Thoracic aorta (tissue), 2 donors: ENCODE measurements at places on chromosomes 4 and X.

DNA sequence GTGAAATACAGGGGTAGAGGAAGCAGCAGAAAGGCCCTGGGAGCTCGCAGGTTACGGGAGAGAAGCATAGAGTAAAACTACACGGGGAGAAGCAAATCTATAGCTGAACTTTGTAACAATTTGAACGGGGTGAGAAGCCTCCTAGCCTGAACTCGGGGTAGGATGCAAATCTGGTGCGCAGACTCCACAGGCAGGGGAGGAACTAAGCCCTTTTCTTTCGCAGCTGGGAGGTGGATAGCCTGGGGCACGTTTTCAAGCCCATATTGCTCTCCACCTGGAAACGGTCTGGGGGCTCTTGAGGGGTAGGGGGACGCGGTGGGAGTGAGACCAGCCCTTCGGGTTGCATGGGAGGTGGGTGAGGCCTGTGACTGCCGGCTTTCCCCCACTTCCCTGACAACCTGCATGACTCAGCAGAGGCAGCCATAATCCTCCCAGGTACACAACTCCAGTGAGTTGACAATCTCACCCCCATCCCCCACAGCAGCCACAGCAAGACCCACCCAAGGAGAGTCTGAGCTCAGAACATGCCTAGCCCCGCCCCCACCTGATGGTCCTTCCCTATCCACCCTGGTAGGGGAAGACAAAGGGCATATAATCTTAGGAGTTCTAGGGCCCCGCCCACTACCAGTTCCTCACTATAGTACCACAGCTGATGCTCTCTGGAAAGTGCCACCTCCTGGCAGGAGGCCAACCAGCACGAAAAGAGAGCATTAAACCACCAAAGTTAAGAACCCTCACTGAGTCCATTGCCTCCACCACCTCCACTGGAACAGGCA lies 29.9 kb downstream of the SOWAHB start:
- H3K27me3 ChIP-seq = no peaks in the 10 kb centered on the region
- no peak for DNase-seq
- no peaks in the 10 kb centered on the region for H3K36me3 ChIP-seq
- H3K4me1 ChIP-seq = no peaks in the 10 kb centered on the region
- no peak overlapping the region for H3K27ac ChIP-seq

DNA sequence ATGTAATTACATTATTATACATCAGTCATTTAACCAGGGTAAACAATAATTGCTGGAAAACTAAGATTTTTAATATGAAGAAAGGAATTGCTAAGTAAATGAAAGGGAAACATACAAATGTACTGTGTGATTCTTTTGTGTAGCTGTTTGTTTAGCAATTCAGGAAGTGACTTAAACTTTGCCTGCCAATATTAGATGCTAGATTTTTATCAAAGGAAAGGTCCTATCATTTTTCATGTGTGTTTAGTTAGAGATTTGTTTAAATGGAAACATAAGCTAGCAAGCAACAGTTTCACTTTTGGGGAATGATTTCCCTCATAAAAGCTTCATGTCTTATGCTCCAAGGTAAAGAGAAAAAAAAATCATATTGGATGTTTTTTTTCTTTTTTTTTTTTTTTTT lies 95.1 kb upstream of the LIMCH1 start:
- H3K4me3 ChIP-seq = no peak overlapping the region
- H3K27ac ChIP-seq = no peak overlapping the region
- no peak for DNase-seq
- no peaks in the 10 kb centered on the region for H3K27me3 ChIP-seq

- H3K4me1 ChIP-seq = no peaks in the 10 kb centered on the region
- H3K27ac ChIP-seq = no peak overlapping the region
- no peak for DNase-seq
- no peaks in the 10 kb centered on the region for H3K27me3 ChIP-seq
- no peaks in the 10 kb centered on the region for H3K36me3 ChIP-seq
- no peak overlapping the region for H3K4me3 ChIP-seq
Observed at GRCh38 chrX:120224388-120224787, 26.2 kb upstream of the ZBTB33 start.

DNA sequence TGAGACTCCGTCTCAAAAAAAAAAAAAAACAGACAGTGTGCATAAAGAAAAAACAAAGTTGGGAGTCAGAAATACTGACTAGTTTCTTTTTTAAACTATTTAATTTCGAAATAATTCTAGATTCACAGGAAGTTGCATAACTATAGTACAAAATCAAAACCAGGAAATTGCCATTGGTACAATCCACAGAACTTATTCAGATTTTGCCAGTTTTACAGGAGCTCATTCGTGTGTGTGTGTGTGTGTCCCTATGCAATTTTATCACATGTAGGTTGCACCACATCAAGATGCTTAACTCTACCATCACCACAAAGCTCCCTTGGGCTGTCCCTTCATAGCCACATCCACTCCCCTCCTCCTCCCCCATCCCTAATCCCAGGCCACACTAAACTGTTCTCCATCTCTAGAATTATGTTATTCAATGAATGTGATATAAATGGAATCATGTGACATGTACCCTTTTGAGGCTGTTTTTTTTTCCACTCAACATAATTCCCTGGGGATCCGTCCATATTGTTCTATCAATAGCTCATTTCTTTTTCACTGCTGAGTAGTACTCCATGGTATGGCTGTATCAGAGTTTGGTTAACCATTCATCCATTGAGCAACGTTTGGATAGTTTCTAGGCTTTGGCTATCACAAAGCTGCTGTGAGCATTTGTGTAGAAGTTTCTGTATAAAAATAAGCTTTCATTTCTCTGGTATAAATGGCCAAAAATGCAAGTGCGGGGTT lies 16.3 kb upstream of the DDX3X start:
- no peak overlapping the region for H3K27ac ChIP-seq
- H3K36me3 ChIP-seq = no peaks in the 10 kb centered on the region
- H3K27me3 ChIP-seq = no peaks in the 10 kb centered on the region

DNA sequence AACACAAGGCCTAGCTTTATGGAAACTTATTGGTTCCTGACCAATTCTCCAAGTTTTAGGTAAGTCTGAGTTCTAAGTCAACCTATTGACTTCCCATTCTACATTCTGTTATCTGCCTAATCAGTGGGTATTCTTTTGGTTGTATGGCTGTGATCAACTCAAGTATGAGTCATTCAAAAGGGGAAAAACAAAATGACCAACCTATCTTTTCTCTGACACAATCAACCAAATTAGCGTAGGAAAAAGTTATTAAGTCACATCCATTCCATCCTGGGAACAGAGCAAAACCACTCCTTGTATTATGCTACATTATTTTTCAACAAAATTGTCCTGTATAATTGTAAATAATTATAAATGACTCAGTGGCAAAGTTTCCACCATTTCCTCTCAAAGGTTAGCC lies 136.2 kb downstream of the SHROOM4 start:
- H3K36me3 ChIP-seq = no peaks in the 10 kb centered on the region
- H3K27ac ChIP-seq = no peak overlapping the region
- no peaks in the 10 kb centered on the region for H3K4me1 ChIP-seq
- DNase-seq = no peak
- H3K4me3 ChIP-seq = no peak overlapping the region

DNA sequence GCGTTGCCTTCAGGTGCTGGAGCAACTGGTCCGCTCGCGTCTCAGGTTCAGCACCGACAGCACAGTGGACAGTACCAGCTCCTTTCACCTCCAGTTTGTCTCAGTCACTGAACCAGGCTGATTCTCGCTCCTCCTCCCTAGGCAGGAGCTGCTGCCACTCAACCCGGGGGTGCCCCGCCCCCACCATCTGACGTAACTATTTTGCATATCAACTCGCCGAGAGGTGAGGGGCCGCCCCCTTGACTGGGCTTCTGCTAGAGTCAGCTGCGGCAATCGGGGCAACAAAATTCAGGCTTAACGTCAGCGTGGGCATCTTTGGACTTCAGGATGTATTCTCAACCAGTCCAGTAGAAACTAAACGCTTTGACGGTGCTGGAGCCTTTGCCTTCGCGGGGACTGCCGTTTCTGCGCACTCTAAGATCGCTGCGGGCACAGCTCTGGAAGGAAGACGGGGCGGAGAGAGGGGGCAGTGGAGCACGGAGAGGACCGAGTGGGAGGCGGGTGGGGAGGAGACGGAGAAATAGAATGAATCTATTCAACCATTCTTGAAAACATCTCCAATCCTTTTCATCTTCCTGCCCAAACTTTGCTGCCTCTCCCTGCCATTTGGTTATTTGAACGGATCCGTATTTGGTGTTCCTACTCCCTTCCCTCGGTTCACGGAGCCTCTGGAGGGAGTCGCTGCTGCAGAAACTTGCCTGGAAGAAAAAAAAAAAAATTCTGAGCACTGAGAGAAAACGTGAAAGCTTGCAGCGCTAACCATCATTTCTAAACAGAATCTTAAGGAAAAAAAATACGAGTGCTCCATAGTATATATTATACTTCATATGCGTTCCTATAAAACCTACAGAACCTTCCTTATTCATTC lies at the start of gene FSTL5:
TSS of gene FSTL5 (minus strand) at position 109 of the 868 bp plus-strand sequence. CDS start 52,604 bp downstream, outside the sequence.
- no peaks in the 10 kb centered on the region for H3K4me1 ChIP-seq
- DNase-seq = peak; percentile 1
- H3K27ac ChIP-seq = no peak within 1 kb of the TSS
- H3K36me3 ChIP-seq = no peaks in the 10 kb centered on the region
- peak within 1 kb of the TSS; percentile 63 for H3K4me3 ChIP-seq
- H3K27me3 ChIP-seq = no peaks in the 10 kb centered on the region

- H3K27ac ChIP-seq = no peak overlapping the region
- H3K4me1 ChIP-seq = no peaks in the 10 kb centered on the region
- no peak overlapping the region for H3K4me3 ChIP-seq
- no peak for DNase-seq
- no peaks in the 10 kb centered on the region for H3K36me3 ChIP-seq
- H3K27me3 ChIP-seq = no peaks in the 10 kb centered on the region
Observed at GRCh38 chr4:19300213-19300612, 951.5 kb upstream of the SLIT2 start.

- no peak overlapping the region for H3K4me3 ChIP-seq
- no peak overlapping the region for H3K27ac ChIP-seq
- no peak for DNase-seq
- no peaks in the 10 kb centered on the region for H3K36me3 ChIP-seq
- H3K27me3 ChIP-seq = no peaks in the 10 kb centered on the region
- no peaks in the 10 kb centered on the region for H3K4me1 ChIP-seq
Observed at GRCh38 chrX:69996113-69996468, 53.6 kb downstream of the AWAT2 start.

- H3K4me1 ChIP-seq = no peaks in the 10 kb centered on the region
- no peaks in the 10 kb centered on the region for H3K36me3 ChIP-seq
- H3K27ac ChIP-seq = no peak overlapping the region
- H3K4me3 ChIP-seq = no peak overlapping the region
- DNase-seq = no peak
Observed at GRCh38 chr4:18063079-18063478, 41.5 kb upstream of the LCORL start.

GRCh38 chr4:53886090-53886489 lies 178.3 kb downstream of the CHIC2 start:
- H3K4me1 ChIP-seq = peaks cover 5% of the 10 kb centered on the region
- DNase-seq = no peak
- peak overlapping the region; percentile 54 for H3K27ac ChIP-seq
- H3K36me3 ChIP-seq = no peaks in the 10 kb centered on the region
- no peaks in the 10 kb centered on the region for H3K27me3 ChIP-seq

- no peaks in the 10 kb centered on the region for H3K4me1 ChIP-seq
- H3K36me3 ChIP-seq = no peaks in the 10 kb centered on the region
- no peak overlapping the region for H3K27ac ChIP-seq
- H3K4me3 ChIP-seq = no peak overlapping the region
Observed at GRCh38 chr4:184694412-184694956, 39.4 kb downstream of the CENPU start.

DNA sequence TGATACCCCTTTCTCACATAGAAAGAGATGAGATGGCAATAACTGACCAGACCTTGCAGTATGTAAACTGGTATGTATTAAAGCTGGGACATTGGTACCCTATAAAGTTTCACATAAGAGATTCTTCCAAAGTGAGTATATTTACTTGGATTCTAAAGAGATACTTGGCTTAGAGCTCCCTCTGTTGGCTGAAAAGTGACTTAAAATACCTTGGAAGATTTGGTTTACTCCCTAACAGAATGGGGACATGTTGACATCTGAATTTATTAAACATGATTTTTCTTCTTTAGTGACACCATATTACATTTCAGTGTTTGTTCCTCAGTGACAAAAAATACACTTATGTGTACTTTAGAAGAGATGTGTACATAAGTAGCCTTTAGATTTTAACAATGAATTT lies 47.9 kb upstream of the RGN start:
- no peaks in the 10 kb centered on the region for H3K27me3 ChIP-seq
- H3K4me1 ChIP-seq = no peaks in the 10 kb centered on the region
- DNase-seq = no peak
- H3K4me3 ChIP-seq = no peak overlapping the region

- H3K27me3 ChIP-seq = no peaks in the 10 kb centered on the region
- H3K27ac ChIP-seq = no peak overlapping the region
- no peak overlapping the region for H3K4me3 ChIP-seq
- no peak for DNase-seq
Observed at GRCh38 chrX:46653482-46653881, 79.9 kb downstream of the CHST7 start.

GRCh38 chrX:15737190-15737958 lies 696 bp upstream of the CA5B start:
- DNase-seq = no peak
- no peaks in the 10 kb centered on the region for H3K27me3 ChIP-seq
- peak overlapping the region; percentile 70 for H3K27ac ChIP-seq
- H3K4me1 ChIP-seq = no peaks in the 10 kb centered on the region
- H3K36me3 ChIP-seq = no peaks in the 10 kb centered on the region

- no peak overlapping the region for H3K27ac ChIP-seq
- no peaks in the 10 kb centered on the region for H3K36me3 ChIP-seq
- H3K4me3 ChIP-seq = no peak overlapping the region
- no peaks in the 10 kb centered on the region for H3K27me3 ChIP-seq
- no peak for DNase-seq
- no peaks in the 10 kb centered on the region for H3K4me1 ChIP-seq
Observed at GRCh38 chrX:95505721-95506120, 1178.9 kb upstream of the DIAPH2 start.

- H3K36me3 ChIP-seq = no peaks in the 10 kb centered on the region
- H3K27me3 ChIP-seq = no peaks in the 10 kb centered on the region
- H3K27ac ChIP-seq = no peak overlapping the region
- no peaks in the 10 kb centered on the region for H3K4me1 ChIP-seq
Observed at GRCh38 chr4:3615386-3616286, 83.4 kb upstream of the LRPAP1 start.

DNA sequence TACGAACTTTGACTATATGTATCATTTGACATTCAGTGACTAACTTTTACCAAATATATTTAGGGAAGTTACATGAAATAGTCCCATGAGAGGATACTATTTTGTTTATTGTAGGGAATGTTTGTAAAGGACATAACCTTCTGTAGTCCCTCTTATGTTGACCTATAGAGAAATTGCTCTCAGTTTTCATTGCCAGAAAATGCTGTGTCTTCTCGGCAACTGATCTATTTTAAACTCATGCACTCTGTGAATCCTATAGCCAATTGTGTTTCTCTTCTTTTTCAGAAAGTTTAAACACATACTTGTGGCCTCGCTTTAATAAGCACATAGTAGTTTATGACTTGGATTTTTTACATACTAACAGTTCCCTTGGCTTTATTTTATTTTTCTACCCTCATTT lies 38.2 kb downstream of the DMP1 start:
- H3K27ac ChIP-seq = no peak overlapping the region
- no peaks in the 10 kb centered on the region for H3K4me1 ChIP-seq
- no peaks in the 10 kb centered on the region for H3K36me3 ChIP-seq
- H3K27me3 ChIP-seq = no peaks in the 10 kb centered on the region

GRCh38 chr4:52852711-52853110 lies 9.4 kb upstream of the RASL11B start:
- H3K36me3 ChIP-seq = no peaks in the 10 kb centered on the region
- no peaks in the 10 kb centered on the region for H3K27me3 ChIP-seq
- DNase-seq = no peak
- H3K27ac ChIP-seq = peak overlapping the region; percentile 55

GRCh38 chrX:110046001-110046400 lies 43.1 kb downstream of the TMEM164 start:
- no peaks in the 10 kb centered on the region for H3K36me3 ChIP-seq
- DNase-seq = no peak
- no peaks in the 10 kb centered on the region for H3K27me3 ChIP-seq
- H3K4me1 ChIP-seq = no peaks in the 10 kb centered on the region
- no peak overlapping the region for H3K4me3 ChIP-seq
